ENCODE measurements at places on chromosomes 1 and 21.

GRCh38 chr1:186643614-186644013, 36.6 kb downstream of the PTGS2 start:
- no peak for DNase-seq

- no peak for DNase-seq
These were observed at the start of gene ASCL5 for GRCh38 chr1:201126832-201127754. Gene ASCL5, minus strand, starts transcription at chr1:201127184. Its CDS starts 11,812 bp downstream, at chr1:201115372.

DNA sequence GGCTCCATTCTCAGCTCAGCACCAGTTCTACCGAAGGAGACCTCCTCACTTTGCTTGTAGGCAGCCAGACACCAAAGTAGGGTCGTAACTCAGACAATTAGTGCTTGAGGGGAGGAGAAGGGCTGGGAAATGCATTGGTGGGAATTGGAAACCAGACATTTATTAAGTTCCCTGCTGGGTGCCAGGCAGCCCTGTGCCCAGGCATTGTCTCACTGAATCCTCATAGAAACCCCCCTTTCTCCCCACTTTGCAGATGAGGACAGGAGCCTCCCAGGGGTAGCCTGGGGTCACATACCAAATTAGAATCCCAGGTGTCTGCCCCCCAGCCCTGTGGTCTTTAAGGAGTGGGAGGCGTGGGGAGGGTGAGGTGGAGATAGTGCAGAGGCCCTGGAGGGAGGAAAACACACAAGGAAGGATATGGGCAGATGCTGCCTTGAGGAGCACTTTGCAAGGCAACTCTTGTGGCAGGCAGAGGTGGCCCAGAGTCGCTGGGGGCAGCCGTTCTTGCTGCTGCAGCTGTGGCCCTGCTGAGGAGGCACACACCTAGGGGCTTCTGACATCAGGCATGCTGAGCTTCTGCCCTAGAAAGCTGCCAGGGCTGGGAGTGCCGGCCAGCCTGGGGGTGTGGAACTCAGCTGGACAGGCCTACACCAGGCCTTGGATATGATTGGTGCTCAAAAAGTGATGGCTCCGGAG, 29.4 kb downstream of the CDK18 start:
- DNase-seq: no peak

GRCh38 chr1:53766194-53766742, 27.3 kb upstream of the GLIS1 start:
- DNase-seq: no peak
